ENCODE measurements at places on chromosomes 7 and 10. TPM values are rescaled to one million over a fixed set of nuclear protein-coding genes. Genes with fewer than 3 reads are reported as not detected.

GIMAP1 gene
- 3.6 TPM for total RNA-seq

CLDN4 gene
- 1.6 TPM for total RNA-seq

NAT16 gene
- total RNA-seq, result not detected

GOLGA7B gene
- total RNA-seq, result 2.5 TPM

PHKG1 gene
- total RNA-seq, result not detected

MYO3A gene
- total RNA-seq, result 11.4 TPM

GBX1 gene
- total RNA-seq, result 13.8 TPM

NKX1-2 gene
- 0.77 TPM for total RNA-seq

DKK1 gene
- total RNA-seq, result 6.8 TPM

LRRD1 gene
- total RNA-seq, result 0.59 TPM

GRCh38 chr10:68235581-68235980 is 3.7 kb upstream of the ATOH7 start:
- DNase-seq, result no peak

- no peak for DNase-seq
Observed at GRCh38 chr10:51217505-51217904, 143.2 kb downstream of the PRKG1 start.

DNA sequence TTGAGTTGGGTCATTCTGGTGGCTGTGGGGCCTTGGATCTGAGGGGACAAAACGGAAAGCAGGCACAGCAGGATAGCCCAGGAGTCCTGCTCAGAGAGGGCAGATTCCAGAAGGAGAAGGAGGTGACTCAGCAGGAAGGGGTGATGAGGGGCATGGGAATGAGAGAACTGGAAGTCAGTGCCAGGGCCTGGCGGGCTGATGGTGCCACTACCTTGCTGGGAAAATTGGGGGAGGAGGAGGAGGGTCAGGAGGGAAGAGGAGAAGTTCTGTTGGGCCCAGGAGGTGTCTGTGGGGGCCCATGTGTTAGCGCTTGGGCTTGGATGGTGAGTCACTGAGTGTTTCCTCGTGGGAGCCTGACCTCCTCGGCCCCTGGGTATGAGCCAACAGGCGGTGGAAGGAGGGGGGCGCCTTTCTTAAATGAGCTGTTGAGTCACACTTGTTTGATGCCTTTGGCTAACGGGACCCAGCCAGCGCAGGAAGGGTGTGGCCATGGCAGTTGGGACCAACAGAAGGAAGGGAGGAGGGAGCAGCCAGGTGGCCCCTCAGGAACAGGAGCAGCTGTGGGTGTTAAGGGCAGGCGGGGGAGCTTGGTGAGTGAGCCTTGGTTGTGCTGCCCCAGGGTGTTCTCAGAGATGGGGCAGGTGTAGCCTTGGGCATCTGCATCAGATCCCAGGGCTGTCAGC is 130.0 kb upstream of the BTBD16 start:
- DNase-seq, result no peak

GRCh38 chr10:60376221-60377041 is 13.2 kb downstream of the ANK3 start:
- DNase-seq, result no peak

GRCh38 chr10:35399414-35400009 is 63.2 kb downstream of the CCNY start:
- DNase-seq, result no peak

DNA sequence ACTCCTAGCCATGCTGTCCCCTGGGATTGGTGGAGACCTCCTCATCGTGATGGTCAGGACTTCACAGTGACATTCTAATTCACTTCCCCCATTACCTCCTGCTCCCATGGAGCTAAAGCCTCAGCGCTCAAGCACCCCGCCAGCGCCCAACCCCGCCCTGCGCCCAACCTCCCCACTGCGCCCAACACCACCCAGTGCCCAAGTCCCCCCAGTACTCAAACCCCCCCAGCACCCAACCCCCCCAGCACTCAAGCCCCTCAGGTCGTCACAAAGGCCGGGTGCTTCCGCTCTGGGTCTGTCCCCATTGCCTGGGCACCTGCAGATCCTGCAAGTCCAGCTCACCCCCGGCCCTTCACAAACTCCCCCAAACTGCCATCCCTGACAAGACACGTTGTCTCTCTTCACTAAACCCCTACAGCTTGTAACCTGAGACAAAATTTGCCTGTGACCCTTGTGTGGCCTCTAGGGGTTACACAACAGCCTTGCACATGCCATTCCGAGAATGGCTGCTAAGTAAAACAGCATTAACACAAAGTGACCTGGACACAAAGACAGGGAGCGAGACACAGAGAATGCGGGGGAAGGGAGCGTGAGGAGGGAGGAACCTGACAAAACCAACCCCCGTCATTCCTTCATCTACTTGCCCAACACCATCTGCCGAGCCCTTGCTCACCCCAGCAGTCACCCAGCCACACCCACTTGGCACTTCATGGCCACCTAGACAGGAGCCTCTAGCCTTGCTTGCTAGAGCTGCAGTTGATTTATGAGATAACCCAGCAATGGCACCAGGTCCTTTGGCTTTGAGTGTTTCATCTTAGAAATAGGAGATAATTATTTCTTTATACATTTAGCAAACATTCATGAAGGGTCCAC is 107.8 kb downstream of the ADARB2 start:
- no peak for DNase-seq

DNA sequence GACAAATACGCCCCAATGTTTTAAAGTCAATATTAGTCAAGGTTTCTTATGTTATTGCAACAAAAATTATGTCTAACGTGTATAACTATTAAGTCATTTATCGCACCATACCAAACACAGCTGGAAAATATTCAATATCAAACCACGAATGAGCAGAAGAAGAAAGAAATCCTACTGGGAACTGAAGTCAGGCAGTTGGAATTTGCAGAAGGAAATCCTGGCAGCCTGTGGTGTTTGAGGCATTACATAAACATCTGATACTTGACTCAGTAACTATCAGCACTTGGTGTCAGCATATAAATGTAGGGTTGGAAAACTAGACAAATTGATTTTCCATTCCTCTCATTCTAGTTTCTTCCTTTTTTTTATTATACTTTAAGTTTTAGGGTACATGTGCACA is 83.4 kb upstream of the NUPR2 start:
- no peak for DNase-seq
